ENCODE measurements at places on chromosomes 12 and 14.

DNA sequence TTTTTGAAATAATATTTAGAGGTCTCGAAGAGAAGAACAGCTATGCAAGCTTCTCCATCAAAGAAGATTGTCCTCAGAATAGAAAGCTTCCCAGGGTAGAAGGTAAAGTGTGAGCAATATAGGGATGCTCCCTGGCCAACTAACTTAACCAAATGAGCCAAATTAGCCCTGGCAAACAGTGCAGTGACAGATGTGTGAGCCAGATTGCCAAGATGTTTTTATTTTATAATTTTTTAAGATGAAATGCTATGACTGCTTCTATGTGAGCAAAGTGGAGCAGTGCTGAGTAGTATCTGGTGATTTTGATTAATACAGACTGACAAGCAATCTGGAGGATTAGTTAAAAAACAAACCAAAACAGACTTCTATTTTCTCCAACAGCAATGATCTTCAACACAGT is 202.1 kb downstream of the NOVA1 start:
- DNase-seq: no peak

GRCh38 chr12:64767495-64767894 is 8.3 kb upstream of the GNS start:
- no peak for DNase-seq

GRCh38 chr14:29584992-29585391 is 342.7 kb downstream of the PRKD1 start:
- DNase-seq: no peak

GRCh38 chr14:29627137-29627536 is 300.5 kb downstream of the PRKD1 start:
- DNase-seq: no peak

DNA sequence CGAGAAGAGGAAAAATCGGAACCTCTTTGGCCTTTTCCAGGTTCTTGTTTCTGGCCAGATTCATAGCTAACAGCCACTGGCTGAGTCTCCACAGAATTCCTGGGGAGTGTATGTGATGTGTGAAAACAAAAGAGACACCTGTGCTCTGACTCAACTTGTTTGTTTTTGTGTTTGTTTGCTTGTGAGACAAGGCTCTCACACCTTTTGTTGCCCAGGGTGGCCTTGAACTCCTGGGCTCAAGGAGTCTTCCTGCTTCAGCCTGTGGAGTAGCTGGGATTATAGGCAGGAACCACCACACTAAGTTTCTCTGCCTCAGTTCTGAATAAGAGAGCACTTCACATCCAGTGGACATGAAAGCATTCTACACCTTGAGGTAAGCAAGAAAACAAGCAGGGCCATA is 22.7 kb downstream of the MFAP5 start:
- DNase-seq: no peak

GRCh38 chr12:121165316-121165715 is 32.6 kb downstream of the P2RX7 start:
- no peak for DNase-seq

All from thoracic aorta (tissue), 2 donors.